ENCODE measurements at places on chromosomes 4 and X.

- DNase-seq = no peak
Observed at GRCh38 chr4:119135721-119136121, at the start of gene MYOZ2. MYOZ2 (plus strand) TSS chr4:119135832; CDS start chr4:119136526, 694 bp downstream.

GRCh38 chr4:188612659-188613058 is 473.4 kb downstream of the TRIML1 start:
- no peak for DNase-seq

- no peak for DNase-seq
Observed at GRCh38 chrX:120380699-120381098, 18.8 kb downstream of the ATP1B4 start.

DNA sequence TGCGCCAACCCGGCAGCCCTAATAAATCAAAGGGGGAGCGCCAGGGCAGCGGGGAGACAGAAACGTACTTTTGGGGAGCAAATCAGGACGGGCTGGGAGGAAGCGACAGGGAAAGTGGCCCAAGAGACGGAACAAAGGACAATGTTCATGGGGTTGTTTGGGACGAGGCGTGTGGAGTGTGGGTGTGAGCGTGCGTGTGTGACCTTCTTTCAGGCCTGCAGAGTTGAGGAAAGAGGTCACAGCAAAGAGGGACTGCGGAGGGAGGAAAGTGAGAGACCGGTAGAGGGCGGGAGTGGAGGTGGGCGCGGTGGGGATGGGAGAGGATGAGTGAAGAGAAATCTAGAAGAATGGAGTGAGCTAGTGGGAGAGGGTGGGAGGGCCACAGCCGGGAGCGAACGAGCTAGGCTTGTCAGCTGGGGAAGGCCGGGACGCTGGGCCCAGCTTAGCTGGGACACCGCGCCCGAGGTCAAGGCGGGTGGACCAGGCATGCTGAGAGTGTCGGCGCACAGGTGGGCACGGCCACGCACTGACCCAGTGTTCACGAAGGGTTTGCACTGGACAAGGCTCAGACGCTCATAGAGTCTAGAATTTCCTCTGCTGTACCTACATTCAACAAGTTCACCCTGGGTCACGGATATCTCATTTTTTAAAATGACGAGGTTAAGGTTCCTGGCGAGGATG is 14.7 kb upstream of the PITX2 start:
- DNase-seq = no peak

GRCh38 chr4:122914292-122914904 is 8.0 kb downstream of the NUDT6 start:
- no peak for DNase-seq

DNA sequence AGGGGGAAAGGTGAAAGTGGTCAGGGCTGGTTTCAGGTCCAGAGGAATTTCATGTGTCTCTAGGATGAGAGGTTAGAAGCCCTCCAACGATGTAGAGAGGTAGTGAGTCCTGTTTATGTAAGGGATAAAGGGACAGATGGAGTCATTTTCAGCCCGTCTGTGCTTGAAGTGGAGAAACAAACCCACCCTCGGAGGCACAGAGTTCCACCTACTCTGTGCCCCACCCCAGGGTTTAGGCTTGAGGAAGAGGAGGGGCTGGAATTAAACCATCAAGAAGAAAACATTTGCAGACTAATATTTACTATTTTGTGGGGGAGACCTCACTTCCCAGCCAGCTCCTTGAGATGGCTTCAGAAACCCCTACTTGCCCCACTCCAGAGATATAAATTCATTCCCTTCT is 868 bp upstream of the GNL3L start:
- DNase-seq = no peak

DNA sequence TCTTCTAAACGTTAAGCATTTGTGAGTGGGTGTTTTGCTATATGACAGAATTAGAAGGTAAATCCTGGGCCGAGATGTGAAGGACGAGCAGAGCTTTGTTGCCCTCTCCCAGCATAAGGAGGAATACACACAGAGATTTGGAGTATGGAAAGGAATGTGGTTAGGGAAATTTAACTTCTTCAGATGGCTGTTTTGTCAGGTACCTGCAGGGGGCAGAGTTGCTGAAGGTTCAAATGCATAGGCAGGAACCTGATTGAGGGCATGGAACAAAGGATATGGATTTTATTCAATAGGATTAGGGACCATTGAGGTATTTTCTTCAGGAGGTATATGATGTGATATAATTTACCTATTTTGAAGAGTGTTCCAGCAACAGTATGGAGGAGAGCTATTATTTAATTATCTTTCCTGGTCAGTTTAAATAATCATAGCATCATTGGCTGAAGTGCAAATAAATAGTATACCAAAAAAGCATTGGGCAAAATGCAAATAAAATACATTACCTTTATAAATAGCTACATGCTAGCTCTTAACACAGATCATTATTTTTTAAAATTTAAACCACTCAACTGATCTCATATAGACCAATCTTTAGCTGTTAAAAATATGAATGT is 143.6 kb downstream of the SLIT2 start:
- no peak for DNase-seq

GRCh38 chr4:127364911-127365310 is 267.8 kb upstream of the INTU start:
- no peak for DNase-seq

DNA sequence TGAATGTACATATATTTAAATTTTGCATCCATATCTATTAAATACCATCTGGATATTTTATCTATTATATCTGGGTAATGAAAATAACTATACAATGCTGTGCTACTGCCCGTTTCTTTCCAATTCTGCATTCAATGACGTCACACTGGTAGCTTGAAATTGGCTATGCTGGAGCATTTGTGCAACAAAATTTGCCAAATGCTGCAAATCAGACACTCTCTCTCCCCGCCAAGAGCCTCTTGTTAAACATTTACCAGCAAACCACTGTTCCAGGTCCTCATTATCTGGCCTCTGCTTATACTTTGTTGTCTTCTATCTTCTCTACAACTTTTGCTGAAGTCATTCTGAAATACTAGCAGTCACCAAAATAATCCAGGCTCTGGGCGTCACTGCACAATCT is 938.4 kb upstream of the FTHL17 start:
- no peak for DNase-seq

GRCh38 chr4:188976644-188977115 is 837.4 kb downstream of the TRIML1 start:
- no peak for DNase-seq

- no peak for DNase-seq
Observed at GRCh38 chr4:20512985-20513384, 187.3 kb upstream of the PACRGL start.

DNA sequence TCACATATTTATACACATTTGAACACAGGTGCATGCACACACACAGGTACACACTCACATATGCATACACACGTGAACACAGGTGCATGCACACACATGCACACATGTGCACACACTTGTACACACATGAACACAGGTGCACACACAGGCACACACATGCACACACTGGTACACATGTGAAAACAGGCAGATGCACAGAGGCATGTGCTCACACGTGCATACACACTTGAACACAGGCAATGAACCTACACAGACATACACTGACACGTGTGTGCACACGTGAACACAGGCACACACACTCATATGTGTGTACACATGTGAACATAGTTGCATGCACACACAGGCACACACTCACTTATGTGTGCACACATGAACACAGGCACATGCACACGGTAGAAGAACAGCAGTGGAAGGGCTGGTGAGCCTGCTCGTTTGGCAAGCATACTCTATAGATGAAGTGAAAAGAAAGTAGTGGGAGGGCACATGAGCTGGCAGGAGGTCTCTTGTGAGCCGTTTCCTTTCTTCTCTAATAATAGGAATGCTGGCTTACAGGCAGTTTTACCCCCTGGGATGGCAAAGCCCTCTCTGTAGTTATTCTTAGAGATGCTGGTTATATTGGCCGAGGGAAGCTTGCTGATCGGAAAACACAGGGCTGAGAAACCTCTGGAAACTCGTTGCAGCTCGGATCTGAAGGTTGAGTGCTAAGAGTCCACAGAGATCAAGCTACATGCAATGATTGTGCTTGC is 279.6 kb upstream of the CLNK start:
- no peak for DNase-seq

- DNase-seq = no peak
Observed at GRCh38 chr4:77009511-77010115, 60.1 kb downstream of the SEPTIN11 start.

DNA sequence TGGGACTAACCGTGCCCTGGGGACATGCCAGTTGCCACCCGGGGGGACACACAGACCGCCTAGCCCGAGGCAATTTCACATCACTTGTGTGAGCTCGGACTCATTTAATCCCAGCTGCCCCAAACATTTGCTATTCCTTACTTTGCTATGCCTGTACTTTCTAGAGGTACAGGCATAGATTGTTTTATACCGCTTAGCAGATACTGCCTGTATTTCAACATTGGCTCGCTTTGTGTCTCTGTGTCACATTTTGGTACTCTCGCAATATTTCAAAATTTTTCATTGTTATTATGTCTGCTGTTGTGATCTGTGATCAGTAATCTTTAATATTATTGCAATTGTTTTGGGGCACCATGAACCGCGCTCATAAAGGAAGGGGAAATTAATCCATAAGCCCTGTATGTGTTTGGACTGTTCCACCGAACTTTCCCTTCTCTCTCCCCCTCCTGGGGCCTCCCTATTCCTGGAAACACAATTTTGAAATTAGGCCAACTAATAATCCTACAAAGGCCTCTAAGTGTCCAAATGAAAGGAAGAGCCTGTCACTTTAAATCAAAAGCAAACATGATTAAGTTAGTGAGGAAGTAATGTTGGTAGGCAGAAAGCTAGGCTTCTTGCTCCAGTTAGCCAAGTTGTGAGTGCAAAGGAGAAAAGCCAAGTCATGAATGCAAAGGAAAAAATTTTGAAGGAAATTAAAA is 568 bp upstream of the CASP6 start:
- DNase-seq = no peak

DNA sequence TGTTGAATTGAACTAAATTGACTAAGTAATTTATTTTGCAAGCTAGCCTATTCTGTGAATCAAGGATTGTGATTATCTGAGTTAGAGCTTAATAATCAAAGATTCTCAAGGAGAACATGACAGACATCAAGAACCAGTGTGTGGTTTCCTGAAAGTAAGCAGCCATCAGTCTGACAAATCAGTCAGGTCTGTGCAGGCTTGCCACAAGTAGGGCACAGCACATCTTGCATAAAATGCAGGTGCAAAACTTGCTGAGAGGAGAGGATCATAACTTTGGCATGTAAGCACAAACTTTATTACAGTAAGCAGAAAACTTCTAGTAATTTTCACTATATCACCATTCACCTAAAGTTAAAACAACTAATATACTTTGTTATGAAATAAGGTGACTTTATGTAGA is 22.5 kb downstream of the FAM241A start:
- DNase-seq = no peak

- DNase-seq = no peak
Observed at GRCh38 chr4:26055855-26056254, 141.8 kb downstream of the SMIM20 start.

DNA sequence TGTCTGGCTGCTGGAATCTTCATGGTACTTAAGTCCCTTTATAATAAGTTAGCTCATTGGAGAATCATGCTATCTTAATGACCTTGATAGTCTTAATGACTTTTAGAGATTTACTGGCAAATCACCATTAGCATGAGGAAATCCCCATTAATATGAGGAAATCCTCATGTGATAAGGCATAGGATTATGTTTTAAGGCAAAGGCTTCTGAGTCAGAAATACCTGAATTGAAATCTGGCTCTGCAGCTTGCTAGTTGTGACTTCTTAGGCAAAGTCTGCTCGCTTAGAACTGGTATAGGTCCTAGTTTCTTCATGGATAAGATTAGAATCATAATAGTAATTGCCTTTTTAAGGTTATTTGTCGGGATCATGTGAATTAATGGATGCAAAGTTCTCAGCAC is 190.2 kb upstream of the BANK1 start:
- no peak for DNase-seq

DNA sequence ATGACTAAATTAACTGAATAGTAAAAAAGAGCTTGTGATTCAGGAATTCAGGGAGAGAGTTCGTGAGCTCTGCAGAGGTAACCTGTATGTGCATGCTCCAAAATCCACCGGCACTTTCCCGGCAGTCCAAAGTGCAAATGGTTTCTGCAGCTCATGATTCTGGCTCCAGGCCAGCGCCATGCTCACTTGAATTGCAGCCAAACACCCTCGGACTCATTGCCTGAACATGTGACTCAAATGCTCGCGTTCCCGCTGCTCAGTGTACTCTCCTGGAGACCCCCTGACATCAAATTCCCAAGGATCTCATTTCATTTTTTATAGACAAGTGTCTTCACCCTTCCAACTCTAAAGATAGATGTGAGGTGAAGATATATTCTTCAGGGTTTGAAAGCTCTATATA is 44.1 kb upstream of the SH3RF1 start:
- DNase-seq = no peak

DNA sequence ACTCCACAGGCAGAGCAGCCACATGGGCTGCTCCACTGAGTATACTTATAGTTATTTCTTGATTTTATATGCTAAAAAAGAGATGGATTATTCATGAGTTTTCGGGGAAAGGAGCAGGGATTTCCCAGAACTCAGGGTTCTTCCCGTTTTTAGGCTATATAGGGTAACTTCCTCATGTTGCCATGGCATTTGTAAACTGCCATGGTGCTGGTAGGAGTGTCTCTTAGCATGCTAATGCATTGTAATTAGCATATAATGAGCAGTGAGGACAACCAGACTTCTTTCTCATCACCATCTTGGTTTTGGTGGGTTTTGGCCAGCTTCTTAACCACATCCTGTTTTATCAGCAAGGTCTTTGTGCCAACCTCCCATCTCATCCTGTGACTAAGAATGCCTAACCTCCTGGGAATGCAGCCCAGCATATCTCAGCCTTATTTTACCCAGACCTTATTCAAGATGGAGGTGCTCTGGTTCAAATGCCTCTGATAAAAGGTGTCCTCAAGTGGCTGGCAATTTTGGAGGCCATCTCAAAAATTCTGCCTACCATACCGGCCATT is 213.0 kb upstream of the VEGFC start:
- no peak for DNase-seq

- no peak for DNase-seq
Observed at GRCh38 chr4:157978680-157979361, 194.0 kb downstream of the GASK1B start.

DNA sequence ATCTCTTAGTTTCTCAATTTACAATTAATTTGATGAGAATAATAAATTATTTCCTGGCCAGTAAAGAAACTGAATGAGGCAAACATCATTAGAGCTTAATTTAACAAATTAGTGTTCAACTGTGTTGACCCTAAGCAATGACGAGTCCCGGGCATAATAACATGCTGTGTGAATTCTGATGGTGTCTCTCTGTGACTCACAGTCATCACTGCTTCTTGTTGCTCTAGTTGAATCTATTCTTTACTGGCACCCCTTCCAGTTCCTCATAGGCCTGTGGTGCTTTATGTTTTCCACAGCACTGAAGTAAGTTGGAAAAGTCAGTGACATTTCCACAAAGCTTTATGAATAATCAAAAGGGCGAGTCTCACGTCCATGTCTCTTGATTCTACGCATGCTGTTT is 57.7 kb upstream of the SLC7A11 start:
- DNase-seq = no peak

- DNase-seq = no peak
Observed at GRCh38 chrX:68698942-68699341, 51.5 kb downstream of the STARD8 start.

DNA sequence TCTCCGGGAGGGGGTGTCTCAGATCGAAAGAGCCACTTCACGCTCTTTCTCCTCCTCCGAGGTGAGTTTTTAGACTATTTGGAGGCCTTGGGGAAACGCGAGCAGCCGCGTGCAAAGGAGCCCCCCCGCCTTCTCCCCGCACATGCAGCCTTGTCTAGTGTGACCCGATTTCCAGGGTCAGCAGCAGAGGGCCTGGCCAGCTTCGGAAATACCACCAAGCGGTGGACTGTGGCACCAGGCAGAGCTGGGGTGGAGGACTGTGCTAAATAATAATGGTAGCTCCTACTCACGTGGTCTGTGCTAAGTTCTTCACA is 79.3 kb upstream of the BCOR start:
- DNase-seq = no peak
